ENCODE measurements at places on chromosomes 12 and 14.

DNA sequence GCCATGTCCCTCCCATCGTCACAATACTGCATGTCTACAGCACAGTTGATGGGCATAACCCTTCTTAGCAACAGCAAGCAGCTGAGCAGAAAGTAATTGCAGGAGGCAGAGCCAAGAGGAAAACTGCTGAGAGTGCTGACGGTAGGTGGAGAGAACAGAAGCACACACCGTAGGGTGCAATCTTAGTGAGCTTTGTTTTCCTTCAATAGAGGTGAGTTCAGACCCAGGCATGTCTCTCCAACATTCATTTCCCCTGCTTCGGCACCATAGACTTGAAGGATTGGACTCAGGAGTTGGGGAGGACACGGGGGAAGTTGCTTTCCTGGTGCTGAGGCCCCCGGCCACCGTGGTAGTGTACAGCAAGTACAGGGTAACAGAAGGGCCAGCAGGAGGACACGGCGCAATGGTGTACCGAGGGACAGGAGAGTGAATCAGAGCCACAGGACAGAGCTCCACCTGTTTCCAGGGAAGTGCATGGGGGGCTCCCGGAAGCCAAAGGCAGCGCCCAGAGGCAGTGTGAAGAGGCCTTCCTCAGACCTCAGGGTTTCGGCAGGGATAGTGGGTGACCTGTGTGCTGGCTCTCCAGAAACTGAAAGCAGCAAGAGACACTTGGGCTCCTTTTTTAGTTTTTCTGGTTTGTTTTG, 36.3 kb upstream of the SINHCAF start:
- DNase-seq: no peak

GRCh38 chr14:68122651-68123050, 303.1 kb downstream of the RAD51B start:
- no peak for DNase-seq

DNA sequence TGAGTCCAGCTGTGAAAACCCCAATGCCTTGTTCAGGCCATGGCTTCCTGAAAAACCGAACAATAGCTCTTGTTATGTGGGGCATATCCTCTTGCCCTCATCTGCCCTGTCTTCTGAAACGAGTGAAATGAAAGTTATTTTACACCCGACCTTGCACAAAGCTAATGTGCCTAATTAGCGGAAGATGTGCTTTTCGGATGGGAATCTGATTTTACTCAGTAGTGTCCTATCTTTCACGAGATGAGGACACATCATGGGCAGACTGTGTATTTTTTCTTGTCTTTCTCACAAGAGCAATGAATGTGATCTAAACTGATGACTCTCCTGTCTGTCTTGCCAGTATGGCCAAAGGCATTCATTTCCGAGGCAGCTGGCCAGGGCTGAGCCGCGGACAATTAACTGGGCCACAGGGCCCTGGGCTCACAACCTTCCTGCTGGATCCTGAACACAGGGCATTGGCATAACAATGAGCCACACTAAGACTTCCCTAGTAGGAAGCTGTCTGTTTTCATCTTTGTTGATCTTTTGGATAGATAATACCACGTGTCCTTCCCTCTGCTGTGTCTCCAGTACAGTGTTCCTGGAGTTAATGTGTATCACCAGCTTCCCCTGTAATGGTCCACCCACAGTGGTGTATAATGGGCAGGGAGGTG, 86.0 kb upstream of the HIF1A start:
- DNase-seq: no peak

DNA sequence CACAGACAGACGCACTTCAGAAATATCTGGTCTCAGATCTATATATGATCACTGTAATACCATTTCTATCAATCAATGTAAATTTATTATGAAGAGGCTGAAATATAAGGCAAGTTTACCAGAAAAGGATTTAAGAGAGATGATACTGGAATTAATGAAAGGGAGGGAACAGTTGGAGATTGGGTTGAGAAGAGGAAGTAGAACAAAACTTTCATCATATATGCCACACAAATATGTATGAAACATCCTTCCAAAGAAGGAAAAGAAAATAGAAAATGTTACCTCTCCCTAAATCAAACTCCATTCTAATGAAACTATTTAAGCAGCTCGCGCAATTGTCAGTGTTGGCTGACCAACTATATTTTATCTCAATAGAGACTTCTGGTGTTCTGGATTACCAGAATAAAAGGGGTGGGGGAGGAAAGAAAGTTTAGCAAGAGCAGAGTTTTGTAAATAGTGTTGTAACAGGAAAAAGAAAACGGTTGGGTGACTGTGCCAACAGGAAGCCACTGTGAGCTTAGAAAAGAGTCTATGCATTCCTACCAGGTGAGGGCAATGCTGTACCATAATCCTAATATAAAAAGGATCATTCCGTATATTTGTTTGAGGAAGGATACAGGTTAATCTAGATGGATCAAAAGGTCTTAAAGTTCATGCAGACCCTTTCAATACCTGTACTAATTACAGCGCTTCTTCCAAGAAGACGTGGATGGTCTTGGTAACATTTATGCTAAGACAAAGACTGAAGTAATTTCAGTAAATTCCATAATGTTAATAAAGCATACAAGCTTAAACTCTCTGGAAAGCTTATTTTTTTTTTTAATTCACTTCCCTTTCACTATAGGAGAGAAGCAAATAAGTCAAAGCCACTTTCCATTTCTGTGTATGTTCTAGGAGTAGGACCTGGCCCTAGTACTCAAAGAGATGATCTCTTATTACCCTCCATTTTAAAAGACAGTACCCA, 14.5 kb upstream of the LLPH start:
- DNase-seq: no peak

DNA sequence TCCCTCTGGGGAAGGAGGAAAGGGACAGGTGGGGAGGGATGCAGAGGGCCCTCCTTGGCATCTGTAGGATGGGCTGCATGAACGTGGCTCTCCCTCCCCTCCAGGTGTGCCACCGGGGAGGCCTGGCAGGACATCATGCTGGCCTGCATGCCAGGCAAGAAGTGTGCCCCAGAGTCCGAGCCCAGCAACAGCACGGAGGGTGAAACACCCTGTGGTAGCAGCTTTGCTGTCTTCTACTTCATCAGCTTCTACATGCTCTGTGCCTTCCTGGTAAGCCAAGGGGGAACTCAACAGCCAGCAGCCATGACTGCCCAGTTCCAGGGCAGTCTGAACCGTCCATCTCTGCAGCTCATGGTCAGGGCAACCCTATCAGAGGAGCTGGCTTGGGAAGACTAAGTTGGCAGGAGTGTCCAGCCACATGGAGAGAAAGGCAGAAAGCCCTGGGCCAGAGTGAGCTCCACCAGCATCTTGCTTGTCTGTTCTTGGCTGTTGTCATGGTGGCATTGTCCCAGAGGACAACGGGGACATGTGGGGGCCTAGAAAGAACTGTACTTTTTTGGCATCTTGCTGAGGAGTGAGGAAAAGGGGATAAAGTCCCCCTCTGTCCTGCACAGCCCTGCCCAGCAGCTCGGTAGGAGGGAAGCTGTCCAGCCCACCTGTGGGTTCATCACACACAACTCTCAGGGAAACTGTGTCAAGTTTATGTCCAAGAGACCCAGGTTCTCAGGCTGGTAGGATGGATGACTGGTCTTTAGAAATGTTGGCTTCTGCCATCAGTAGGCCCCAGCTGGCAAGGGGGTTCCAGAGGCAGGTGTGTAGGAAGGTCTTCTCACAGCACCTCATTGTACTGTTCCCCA, 129.8 kb upstream of the FKBP4 start:
- no peak for DNase-seq

DNA sequence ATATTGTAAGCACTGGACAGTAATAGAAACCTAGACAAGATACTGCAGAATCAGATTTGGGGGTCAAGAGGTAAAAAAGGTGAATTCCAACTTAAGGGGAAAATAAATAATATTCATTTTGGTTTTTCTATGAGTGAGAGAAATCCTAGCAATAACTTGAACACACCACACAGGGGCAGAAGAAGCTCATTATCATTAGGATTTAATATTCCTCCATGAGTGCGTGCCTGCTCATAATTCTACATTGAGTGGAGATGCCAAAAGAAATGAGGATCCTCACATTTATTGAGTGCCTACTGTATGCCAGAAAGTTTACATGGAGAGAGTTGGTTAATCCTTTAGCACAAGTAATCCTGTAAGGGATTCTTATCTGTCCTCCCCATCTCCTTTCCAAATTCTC, 40.5 kb upstream of the C14orf132 start:
- no peak for DNase-seq

DNA sequence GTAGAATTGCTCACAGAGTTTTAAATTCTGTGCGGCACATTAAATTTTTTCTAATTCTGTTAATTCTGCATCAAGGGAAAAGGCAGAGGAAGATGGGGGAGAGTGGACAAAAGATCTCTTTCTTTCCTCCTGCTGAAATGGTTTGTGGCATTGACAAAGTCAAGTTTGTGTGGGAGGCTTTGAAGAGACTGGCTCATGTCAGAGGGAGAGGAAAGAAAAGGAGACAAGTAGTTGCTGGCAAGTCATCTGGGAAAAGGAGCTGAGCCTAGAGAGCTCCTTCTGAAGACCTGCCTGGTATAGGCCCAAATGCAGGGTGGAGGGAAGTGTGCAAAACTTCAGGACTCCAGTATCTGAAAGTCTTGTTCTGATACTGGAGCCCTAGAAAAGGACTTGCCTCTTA, 36.3 kb downstream of the TTLL5 start:
- DNase-seq: no peak

DNA sequence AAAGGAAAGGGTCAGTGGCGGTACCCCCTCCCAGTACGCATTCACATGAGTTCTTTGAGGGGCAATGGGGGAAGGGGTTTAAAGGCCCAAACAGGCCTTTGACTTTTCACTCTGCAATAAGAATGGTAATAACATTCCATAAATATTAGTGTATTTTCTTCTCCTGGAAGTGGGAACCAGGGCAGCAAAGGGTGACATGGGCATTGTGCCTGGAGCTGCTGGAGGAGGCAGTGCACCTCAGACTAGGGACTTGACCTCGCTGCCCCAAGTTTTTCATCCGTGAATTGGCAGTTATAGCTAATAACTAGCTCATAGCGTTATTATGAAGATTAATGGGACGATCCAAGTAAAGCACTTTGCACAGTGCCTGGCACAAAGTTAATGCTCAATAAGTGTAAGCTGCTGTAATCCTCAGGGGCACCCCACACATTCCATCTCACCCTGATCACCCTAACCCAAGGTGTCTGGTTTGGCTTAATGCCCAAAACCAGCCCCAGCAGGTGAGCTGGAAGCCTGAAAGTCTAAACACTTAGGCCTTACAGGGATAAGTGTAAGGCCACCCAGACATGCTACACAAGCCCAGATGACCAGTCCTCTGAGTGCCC, 2.8 kb upstream of the KCNH3 start:
- no peak for DNase-seq

DNA sequence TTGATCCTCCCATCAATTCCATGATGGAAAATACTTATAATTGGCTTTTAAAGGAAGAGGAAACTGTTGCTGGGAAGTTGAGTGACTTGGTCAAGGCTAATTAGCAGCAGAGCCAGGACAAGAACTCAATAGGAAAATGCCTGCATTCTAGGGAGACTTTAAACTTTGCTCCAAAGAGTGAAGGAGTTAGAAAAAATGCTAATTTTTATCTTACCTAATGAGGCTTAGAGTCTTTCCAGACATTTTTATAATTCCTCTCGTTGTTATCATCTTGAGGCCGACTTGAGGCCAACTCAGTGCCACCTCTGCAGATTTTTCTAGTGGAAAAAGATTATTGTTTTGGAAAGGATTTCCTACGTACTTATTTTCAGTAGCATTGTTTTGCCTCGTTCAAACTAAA, 344.6 kb downstream of the ETNK1 start:
- DNase-seq: no peak

- no peak for DNase-seq
These were observed 100.9 kb upstream of the AEBP2 start for GRCh38 chr12:19338405-19338804.

- no peak for DNase-seq
These were observed 87.8 kb downstream of the KNTC1 start for GRCh38 chr12:122614839-122615238.

GRCh38 chr14:74347795-74348100, 523 bp upstream of the VRTN start:
- DNase-seq: no peak

- DNase-seq: no peak
These were observed 501.0 kb downstream of the RERGL start for GRCh38 chr12:17588968-17589367.

DNA sequence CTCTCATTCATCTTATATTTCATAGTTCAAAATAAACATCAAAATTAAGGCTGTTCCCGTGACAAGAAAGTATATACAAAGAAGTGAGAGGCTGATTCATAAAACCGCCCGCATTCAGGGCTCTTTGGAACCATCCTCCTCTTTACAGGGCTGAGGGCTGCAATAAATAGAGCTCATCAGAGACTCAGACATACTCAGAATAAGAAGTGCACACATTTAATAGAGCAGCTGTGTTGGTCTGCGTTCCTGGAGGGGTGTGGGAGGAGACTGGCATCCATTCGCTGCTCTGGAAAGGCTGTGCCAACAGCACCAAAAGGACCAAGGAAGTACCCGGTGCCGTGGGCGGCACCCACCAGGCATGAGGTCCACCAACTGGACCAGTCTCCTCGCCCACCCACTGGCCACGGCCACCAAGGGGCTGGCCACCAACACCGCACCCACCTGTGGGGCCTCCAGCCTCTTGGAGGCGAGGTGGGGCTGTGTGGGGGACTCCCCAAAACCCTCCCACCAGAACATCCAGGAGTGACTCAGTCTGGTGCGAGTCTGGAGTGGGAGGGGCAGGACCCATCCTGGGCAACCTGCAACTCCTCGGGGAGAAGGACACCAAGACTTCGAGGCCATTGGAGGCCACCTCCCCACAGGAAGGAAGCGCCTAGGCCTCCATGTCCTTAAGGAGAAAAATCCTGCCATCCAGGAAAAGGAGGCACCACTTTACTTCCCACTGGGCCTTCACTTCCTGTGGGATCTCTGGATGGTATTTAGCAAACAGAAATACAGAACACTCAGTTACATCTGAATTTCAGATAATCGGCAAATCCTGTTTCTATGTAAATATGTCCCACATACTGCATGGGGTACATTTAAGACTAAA, 32.7 kb downstream of the VCPKMT start:
- DNase-seq: no peak

- no peak for DNase-seq
These were observed 119.2 kb downstream of the GALC start for GRCh38 chr14:87873741-87874140.

- DNase-seq: no peak
These were observed 21.0 kb upstream of the EMP1 start for GRCh38 chr12:13175499-13175898.

- no peak for DNase-seq
These were observed 5.1 kb upstream of the OTUB2 start for GRCh38 chr14:94021001-94021400.

- DNase-seq: peak; percentile 67
These were observed 16.1 kb upstream of the KRT80 start for GRCh38 chr12:52207895-52208294.

- DNase-seq: no peak
These were observed 249.4 kb downstream of the PDZRN4 start for GRCh38 chr12:41437563-41437962.

DNA sequence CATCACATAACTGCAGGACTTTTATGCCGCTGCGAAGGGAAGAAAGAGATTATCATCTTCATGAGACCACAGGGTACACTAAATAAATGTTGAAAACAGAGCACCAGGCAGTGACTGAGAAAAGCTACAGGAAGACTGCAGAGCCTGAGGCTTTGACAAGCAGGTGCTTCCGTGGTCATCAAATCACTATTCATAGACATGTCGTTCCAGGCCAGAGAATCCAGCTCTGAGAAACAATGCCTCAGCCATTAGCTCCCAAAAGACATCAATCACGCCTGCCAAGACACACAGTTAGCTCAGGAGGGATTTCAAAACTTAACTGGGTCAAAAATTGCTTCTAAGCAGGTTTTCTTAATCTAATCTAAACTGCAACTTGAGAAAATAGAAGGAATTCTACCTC, 47.2 kb upstream of the GARIN6 start:
- no peak for DNase-seq

GRCh38 chr14:27002179-27002578, 404.3 kb upstream of the NOVA1 start:
- no peak for DNase-seq
